ENCODE measurements at places on chromosomes 11 and 22.
A peak's percentile ranks its signal among the peaks of the same experiment; 100 is the strongest.

DNA sequence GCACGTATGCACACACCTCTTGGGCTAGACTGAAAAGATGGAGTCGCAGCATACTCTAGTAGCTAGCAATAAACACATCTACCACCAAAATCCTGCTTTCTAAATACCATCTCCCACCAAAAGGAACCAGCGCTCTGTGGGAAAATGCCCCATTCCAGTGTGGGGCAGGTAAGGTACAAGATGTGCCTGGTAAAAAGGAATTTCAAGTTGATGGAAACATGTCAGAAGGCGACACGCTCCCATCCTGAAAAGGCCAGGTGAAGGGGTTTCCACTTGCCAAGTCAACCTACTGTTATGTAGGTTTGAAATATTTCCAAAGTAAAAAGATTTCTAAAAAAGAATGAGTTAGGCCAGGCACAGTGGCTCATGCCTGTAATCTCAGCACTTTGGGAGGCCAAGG is 8.8 kb downstream of the DGCR2 start:
- no peak for DNase-seq

DNA sequence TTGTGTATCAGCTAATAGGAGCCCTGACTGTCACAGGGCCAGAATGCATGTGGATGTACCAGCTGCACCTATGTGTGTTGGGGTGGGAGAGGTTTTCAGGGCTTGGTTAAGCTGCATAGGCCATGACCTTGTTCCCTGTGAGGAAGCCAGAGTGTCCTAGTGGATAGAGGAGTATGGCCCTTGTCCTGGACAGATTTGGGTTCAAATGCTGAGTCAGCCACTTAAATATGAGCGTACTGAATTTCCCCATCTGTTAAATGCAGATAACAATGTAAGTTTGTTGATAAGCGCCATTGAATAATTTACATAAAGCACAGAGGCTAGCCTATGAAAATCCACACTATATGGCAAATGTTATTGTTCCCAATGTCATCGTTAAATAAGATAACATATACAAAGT is 74.4 kb downstream of the PANX1 start:
- DNase-seq = no peak

DNA sequence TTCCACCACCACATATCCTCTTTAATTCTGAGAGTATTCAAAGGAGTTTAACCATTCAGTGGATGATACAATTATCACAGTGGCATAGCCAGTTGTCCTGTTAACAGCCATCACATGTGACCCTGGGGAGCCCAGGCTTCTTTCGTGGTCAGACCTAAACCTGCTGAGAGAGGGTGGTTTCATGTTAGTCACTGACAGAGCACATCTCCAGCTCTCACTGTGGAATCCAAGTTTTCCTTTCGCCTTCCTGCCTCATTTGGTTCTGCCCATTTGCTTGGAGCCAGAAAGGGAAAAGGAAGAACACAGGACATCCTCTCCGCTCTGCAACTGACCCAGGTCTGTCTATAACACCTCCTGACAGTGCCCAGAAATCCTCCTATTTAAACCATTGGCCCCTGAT is 60.4 kb downstream of the MCHR1 start:
- DNase-seq = no peak

DNA sequence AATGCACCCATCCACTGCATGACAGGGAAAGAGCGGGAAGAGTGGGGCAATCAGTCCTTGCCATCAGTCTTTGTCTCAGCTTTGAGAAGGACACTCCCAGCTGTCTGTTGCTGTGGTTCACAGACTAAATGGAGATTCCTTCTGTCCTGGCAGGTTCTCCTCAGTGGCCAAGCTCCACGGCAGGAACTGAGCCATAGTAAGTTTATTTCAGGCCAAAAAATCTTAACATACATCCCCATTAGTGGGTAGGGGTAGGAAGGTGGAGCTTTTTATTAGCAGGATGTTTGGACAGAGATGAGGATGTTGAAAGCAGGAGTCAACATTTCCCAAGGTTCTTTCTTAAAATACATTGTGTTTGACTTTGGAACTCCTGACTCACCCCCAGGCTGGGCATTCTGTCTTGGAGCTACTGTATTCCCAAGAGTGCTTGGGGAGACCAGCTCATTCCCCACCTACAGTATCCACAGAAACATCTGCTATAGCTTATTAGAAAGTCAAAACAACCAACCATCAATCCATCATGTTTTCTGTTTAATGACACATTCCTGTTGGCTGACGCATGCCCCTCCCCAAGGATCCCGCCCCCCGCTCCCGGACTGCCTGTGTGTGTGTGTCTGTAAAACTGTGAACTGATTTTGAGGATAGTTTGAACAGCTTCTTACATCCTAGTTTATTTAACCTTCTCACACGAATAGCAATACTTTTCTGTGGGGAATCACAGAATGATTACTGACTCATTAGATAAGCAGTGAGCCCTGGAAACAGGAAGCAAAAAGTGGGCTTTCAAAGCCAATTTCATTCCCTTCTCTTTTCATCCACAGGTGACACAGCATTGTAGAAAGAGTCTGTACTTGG is 109.5 kb downstream of the CCDC81 start:
- peak; percentile 31 for DNase-seq

DNA sequence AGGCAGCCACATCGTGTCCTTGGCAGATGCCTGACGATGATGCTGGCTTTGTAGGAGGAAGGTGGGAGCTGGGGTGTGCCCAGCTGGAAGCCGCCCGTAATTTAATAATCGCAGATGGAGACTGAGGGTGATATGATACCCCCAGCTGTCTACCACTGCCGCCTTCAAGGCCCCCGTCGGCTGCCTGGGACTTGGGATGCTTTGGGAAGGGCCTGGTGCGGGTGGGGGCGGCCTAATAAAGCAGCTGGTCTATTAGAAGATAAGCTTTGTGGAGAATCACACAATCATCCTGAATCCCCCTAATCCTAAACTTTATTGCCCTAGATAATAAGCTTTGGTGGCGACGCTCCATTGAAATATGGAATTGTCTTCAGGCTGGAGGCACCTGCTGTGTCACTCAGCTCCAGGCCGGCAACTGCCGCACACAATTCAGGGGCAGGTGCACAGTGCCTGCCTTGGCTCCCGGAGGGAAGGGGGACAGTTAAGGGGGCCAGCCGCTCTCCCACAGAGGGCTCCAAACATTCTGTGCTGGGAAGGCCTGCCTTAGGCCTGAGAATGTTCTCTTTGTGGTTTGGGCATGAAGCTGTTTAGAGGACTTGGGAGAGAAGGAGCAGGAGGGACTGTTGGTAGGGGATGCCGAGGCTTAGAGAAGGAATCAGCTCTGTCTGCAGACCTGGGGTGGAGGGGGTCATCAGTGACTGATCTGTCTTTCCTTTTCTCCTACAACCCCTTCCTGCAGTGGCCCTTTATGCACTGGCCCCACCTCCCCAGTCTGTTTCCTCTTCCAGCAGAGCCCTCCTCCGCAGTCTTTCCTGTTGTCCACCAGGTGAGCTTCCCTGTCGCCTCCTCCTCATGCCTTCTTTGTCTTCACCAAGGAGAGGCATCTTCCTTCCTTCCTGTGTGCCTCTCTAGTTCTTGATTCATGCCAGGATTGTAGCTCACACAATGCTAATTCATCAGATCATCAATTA is 65.3 kb downstream of the ARL14EP start:
- DNase-seq = no peak

GRCh38 chr22:31646186-31647019 is 15.6 kb downstream of the PISD start:
- DNase-seq = peak; percentile 14

DNA sequence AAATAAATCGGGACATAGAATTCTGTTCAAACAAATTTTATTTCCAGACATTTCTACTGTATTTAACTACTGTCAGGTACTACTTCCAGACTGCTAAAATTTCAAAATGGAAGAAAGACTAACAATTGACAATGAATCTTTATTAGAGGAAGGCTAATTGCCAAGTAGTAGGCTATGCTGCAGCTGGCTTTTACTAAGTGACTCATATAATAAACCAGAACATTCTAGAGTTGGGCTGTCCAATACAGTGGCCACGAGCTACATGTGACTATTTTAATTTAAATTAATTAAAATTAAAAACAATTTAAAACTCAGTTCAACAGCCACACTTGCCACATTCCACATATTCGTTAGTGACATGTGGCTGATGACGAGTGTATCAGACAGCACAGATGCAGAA is 27.6 kb downstream of the CHKA start:
- no peak for DNase-seq

- DNase-seq = no peak
Measured at GRCh38 chr22:26898946-26899605, 241.7 kb downstream of the MIAT start.

GRCh38 chr11:115530752-115531151 is 26.5 kb upstream of the CADM1 start:
- peak; percentile 57 for DNase-seq

DNA sequence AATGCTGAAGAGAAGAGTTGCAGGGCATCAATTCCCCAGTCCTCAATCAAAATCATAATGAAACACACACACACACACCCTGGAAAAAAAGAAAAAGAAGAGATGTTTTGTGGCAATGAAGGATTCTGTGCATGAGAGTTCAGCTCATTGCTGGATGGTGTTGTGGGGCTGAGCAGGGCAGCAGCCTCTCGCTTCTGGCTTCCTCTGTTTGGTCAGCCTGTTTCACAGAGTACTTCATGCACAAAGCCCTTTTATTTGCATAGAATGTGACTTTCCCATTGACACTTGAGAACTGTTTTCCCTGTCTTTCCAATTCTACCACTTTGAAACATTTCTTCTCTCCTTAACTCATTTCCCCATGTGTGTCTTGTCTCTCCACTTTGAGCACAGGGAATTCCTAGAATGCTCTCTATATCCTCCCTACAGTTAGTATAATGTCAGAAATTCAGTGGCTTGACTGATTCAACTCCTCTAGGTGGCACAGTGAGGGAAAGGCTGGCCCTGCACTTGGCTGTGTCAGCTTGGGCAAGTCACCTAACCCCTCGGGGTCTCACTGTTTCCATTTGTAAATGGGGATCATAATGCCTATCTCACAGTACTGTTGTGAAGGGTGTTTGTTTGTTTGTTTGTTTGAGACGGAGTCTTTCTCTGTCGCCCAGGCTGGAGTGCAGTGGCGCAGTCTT is 25.4 kb upstream of the BSX start:
- DNase-seq = no peak

DNA sequence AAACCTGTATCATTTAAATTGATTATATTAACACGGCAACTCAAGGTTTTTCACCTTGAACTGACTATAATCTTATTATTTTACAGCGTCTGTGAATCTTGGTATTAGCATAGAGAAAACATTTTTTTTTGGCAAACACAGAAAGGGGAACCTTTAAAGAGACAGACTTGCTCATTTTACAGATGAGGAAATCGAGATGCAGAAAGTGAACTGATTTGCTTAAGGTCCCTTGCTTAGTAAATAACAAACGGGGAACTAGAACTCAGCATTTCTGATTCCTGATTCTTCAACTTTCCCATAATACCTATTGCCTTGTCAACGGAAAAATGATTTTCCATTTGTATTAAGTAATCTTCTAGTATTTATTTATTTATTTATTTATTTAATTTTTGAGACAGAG is 33.2 kb upstream of the CECR2 start:
- no peak for DNase-seq

DNA sequence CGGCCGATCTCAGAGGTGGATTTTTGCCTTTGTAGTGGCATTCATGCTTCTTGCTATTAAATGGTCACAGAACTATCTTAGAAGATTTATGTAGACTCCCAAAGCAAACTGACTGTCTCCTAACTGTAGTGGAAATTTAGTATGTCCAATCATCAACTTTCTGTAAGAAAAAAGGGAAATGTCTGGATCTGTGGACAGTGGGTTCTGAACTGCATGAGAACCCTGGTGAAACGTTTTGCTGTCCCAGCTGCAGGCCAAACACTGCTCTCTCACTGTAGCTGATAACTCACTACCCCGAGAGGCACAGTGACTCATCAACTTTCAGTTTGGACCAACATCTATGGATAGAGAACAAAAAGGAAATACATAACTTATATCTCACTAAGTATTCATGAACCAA is 387.1 kb downstream of the SOX6 start:
- DNase-seq = no peak

DNA sequence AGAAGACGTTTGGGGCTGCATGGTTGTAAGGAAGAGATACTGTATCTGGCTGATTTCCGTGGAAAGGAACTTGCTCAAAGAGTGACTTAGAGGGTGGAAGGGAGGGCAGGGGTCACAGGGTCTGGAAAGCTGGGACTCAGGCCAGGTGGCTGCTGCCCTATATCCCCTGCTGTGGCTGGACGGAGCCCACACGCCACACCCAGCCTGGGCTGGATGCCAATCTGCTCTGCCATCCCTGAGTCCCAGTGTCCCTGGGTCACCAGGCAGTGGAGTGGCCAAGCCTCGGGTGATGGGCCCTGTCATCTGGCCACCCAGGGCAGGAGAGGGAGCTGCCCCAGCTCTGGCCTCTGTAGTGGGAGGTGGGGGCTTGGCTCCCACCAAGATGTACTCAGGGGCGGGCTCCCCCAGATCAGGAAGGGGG is 26.5 kb upstream of the KRTAP5-7 start:
- DNase-seq = no peak

DNA sequence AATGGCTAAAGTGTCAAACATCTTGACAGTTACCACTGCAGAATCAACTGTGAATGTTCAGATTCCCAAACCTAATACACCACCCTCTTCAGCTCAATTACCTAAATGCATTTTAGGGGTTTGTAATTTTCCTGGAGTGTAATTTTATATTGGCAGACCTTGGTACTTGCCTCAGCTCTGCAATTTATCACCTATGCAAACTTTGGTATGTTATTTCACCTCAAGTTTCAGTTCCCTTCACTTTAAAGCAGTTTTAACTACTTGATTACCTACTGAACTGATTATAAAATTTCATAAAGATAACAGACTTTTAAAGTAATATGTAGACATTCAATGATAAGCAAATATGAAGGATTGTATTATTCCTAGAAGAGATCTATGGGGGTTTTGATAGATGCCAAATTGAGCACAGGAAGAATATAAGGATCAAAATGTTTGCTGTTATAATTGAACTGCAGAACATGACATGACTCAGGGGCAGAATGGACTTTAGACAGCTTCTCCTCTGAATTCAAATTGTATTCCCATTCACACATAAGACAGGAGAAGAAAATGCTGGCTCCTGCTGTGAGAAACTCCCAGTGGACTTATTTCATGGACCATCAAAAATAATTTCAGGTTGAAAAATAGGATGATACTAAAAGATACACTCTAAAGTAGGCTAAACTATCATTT is 491.5 kb upstream of the LUZP2 start:
- DNase-seq = no peak

- DNase-seq = no peak
Measured at GRCh38 chr11:107808521-107808920, 50.1 kb downstream of the SLC35F2 start.

DNA sequence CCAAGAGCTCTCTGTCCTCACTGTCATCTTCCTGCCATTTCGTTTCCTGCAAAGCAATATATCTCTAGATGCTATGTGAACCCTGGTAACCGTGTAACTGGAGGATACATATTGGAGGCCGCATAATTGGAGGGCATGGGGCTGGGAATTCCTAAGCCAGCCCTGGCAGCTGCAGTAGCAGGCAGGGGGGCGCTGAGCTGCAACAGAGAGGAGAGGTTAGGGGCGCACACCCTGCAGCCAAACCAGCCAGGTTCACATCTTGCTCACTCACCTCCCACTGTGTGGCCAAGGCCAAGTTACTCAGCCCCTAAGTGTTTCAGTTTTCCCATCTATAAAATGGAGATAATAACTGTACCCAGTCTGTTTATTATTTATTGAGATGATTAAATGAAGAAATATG is 39.9 kb upstream of the ZBTB16 start:
- DNase-seq = no peak
